ENCODE measurements at places on chromosomes 5 and 9. TPM values are rescaled to one million over a fixed set of nuclear protein-coding genes. Genes with fewer than 3 reads are reported as not detected.

The TICAM2 gene
- 0.49 TPM for total RNA-seq

The TMC1 gene
- 0.25 TPM for total RNA-seq

The GCNT4 gene
- total RNA-seq = 0.74 TPM

The GAS1 gene
- total RNA-seq = 26.8 TPM

The OBP2B gene
- not detected for total RNA-seq

The ORM1 gene
- total RNA-seq = not detected

The MGAT1 gene
- 21.4 TPM for total RNA-seq

The TMED7 gene
- total RNA-seq = 72.3 TPM

The IL11RA gene
- 3.9 TPM for total RNA-seq

The FRMD3 gene
- total RNA-seq = 34.7 TPM

The GPR151 gene
- 0.25 TPM for total RNA-seq

The SPATA31A3 gene
- total RNA-seq = not detected

The IFNA13 gene
- not detected for total RNA-seq

The GFRA3 gene
- total RNA-seq = not detected

The NINJ1 gene
- 6.9 TPM for total RNA-seq

The SAPCD2 gene
- 1.5 TPM for total RNA-seq

The ADGRD2 gene
- 0.25 TPM for total RNA-seq

The SLC27A6 gene
- total RNA-seq = 0.74 TPM

The AHRR gene
- 2.0 TPM for total RNA-seq

The CHSY3 gene
- total RNA-seq = 14.8 TPM

The C9 gene
- total RNA-seq = not detected

The PCDHGA8 gene
- total RNA-seq = 5.4 TPM

The ARID3C gene
- not detected for total RNA-seq

The SPATA31D4 gene
- not detected for total RNA-seq

The COL23A1 gene
- total RNA-seq = 0.49 TPM

The PCDHB16 gene
- total RNA-seq = 6.4 TPM

The DEPDC1B gene
- total RNA-seq = 9.3 TPM
